ENCODE measurements at places on chromosomes 13 and 19.

GRCh38 chr13:52686376-52686775 lies 33.7 kb downstream of the SUGT1 start:
- DNase-seq, result no peak

GRCh38 chr13:80382576-80382975 lies 41.6 kb upstream of the SPRY2 start:
- no peak for DNase-seq

- no peak for DNase-seq
Measured at GRCh38 chr19:1466461-1467214, 12.4 kb downstream of the C19orf25 start.

DNA sequence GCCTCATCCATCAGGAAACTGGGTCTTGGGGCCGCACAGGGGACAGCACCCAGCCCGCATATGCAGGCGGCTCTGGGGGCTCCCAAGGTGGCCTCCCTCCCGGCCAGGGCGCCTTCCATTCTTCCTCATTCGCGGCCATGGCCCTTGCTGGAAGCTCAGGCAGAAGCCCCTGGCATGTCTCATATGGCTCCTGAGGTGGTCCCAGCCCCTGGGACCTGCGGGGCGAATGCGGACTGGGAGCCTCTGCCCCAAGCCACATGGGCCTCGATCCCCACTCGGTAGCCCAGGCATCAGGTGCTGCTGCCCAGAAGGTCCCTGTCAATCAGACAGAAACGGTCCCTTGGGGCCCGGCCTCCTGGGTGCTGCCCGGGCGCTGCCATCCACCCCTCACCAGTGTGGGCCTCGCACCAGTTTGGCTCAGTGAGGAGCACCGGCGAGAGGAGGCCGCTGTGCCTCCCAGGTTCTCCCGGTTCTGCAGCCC lies 301.6 kb downstream of the TEX29 start:
- DNase-seq, result no peak

GRCh38 chr13:105907319-105908019 lies 628.0 kb downstream of the EFNB2 start:
- no peak for DNase-seq

- no peak for DNase-seq
Measured at GRCh38 chr13:112892426-112893206, 76.4 kb upstream of the MCF2L start.

GRCh38 chr19:45074744-45075300 lies 1.5 kb downstream of the ZNF296 start:
- DNase-seq, result no peak

DNA sequence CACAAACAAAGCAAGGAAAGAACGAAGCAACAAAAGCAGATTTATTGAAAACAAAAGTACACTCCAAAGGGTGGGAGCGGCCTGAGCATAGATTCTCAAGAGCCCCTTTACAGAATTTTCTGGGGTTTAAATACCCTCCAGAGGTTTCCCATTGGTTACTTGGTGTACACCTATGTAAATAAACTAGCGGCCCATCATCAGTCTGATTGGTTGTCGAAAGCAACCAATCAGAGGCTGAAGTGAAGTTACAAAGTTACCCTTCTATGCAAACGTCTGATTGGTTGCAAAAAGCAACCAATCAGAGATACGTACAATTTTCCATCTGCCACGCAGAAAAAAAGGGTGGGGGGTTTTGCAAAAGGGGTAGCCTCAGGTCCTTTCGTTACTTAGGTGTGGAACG lies 96.3 kb upstream of the UBAC2 start:
- DNase-seq, result no peak

- DNase-seq, result no peak
Measured at GRCh38 chr13:110233951-110234280, 73.0 kb downstream of the COL4A1 start.

DNA sequence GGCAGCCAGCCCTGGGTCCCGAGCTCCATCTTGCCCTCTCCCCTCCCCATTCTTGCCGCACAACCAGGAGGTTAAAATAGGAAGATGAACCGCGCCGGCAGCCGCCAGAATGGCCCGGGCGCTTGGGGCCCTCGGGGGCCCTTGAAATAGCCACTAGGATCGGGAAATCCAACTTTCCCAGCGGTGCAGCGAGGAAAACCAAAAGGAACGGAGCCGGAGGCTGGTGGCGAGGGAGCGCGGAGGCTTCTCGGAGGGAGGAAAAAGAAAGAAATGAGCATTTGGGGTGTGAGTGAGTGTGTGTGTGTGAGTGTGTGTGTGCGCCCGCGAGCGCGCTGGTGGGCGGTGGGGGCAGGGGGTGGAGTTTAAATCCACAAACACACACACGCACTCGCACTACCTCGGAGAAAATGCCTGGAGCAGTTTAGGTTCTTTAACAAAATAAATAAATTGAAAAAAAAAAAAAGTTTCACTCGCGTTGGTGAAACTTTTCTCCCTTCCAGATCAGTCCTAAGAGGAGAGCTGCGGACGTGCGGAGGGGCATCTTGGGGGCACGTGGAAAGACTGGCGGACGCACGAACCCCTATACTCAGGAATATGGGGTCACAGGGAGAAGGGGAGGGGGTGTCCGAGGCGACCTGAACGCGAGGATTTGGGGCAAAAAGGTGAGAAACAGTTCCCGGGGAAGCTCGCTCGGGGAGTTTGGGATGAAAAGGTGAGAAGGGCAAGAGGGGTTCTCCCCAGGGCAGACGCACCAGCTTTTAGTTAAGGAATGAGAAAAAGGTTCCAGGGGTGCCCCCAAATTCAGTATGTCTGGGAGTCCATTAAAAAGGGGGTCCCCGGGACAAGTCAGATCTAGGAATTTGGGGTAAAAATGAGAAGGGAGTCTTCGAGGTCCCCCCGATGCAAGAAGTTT lies 1.3 kb downstream of the RFX2 start:
- DNase-seq, result peak; percentile 63

- DNase-seq, result no peak
Measured at GRCh38 chr13:110575322-110576069, 14.0 kb upstream of the RAB20 start.

DNA sequence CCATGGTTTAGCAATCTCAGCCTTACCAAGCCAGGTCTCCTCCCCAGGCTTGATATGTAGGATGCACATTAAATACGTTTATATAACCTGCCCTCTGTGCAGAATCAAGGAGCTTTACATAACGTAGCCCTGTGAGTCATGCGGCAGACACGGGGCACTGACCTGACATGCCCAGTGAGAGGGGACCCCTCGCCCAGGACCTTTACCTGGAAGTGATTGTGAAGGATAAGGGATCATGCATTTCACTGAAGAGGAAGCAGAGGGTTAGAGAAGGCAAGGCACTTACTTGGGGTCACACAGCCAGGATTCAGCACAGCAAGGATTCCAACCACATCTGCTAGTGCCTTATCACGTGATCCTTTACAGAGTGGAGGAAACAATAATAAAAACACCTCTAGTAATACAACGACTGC lies 18.9 kb upstream of the FOSB start:
- no peak for DNase-seq

- no peak for DNase-seq
Measured at GRCh38 chr13:36242761-36243160, 28.4 kb upstream of the SOHLH2 start.

- DNase-seq, result no peak
Measured at GRCh38 chr13:33717775-33718174, 100.2 kb upstream of the RFC3 start.

DNA sequence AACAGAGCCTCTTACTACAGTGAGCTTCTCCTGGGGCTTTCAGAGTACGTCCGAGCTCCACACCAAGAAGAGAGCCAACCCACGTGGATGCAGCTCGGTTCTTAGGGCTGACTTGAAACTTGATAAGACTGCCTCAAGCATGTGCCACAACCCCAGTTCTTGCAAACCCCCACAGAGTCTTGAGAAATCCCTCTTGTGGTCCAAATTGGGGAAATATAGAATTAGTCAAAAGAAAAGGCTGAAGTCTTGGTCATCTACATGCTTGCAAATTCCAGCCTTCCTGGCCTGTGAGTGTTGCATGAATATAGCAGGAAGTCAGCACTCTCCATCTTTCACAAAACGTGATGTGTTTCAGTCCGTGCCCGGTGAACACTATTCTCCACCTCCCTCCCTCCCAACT lies 95.2 kb downstream of the GGACT start:
- DNase-seq, result peak; percentile 19

- DNase-seq, result no peak
Measured at GRCh38 chr13:105502193-105502592, 1033.3 kb downstream of the EFNB2 start.

DNA sequence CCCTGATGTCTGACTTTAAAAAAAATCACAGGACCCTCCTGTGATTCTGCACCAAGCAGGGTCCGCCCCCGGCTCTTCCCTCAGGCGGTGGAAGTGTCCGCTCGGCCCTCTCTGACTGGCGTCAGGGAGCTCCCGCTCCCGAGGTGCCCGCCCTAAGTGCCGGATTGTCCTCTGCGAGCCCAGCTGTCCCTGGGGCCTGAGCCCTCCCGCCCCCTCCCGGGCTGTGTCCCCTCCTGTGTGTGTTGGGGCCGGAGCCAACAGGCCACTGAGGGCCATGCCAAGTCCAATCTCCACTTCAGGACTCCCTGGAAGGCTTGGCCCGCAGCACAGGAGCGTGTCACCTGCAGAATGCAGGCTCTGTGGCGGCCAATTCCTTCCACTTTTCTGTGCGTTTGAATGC lies 25.4 kb downstream of the MAP2K2 start:
- DNase-seq, result no peak

DNA sequence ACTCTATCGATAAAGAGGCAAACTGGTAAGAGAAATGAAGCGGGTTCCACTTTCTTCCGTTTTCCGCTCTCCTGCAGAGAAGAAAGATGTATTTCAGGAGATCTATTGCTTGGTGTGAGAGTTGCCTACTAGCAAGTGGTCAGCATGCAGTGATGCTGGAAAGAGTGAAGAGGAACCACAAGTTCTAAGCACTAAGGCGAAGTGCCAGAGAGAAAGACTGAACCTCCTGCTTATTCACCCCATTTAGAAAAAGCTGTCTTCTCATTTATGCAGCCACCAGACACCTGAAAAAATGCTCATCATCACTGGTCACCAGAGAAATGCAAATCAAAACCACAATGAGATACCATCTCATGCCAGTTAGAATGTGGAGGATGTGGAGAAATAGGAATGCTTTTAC lies 78.7 kb upstream of the GPC6 start:
- peak; percentile 28 for DNase-seq

DNA sequence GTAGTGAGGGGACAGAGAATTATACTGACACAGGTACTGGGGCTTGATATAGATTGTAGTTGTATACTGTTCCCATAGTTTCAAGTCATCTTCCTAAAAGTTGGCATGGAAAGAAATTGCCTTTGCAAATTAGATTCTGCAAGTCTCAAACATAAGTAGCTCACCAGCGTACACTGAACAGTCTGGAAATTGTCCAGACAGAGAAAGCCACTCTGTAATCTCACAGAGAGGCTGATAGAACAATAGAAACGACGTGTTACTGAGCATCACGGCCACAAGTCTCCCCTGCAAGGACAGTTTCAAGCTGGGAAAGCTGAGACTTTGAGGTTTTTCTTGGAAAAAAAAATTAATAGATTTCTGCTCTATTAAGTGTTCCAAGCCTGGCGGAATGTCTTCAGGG lies 228.6 kb downstream of the DNAJC15 start:
- DNase-seq, result no peak

DNA sequence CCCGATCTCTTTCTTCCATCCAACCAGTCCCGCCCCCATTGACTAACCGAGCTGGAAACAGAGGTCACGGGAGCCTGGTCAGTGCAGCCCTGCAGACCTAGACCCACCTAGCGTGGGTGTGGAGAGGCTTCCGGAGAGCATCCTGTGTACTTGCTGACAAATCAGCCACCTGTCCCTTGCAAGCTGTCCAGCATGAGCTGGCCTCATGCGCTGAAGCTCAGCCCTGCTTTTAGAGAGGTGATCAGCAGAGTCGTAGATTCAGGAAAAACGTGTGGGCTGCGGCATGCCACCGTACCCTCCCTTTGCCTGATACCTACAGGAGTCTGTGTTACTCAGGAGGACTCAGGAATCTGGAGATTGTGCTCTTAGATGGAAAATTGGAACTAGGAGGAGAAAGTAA lies 80.3 kb upstream of the UQCRFS1 start:
- no peak for DNase-seq

GRCh38 chr13:43767341-43767931 lies 19.3 kb downstream of the ENOX1 start:
- no peak for DNase-seq

DNA sequence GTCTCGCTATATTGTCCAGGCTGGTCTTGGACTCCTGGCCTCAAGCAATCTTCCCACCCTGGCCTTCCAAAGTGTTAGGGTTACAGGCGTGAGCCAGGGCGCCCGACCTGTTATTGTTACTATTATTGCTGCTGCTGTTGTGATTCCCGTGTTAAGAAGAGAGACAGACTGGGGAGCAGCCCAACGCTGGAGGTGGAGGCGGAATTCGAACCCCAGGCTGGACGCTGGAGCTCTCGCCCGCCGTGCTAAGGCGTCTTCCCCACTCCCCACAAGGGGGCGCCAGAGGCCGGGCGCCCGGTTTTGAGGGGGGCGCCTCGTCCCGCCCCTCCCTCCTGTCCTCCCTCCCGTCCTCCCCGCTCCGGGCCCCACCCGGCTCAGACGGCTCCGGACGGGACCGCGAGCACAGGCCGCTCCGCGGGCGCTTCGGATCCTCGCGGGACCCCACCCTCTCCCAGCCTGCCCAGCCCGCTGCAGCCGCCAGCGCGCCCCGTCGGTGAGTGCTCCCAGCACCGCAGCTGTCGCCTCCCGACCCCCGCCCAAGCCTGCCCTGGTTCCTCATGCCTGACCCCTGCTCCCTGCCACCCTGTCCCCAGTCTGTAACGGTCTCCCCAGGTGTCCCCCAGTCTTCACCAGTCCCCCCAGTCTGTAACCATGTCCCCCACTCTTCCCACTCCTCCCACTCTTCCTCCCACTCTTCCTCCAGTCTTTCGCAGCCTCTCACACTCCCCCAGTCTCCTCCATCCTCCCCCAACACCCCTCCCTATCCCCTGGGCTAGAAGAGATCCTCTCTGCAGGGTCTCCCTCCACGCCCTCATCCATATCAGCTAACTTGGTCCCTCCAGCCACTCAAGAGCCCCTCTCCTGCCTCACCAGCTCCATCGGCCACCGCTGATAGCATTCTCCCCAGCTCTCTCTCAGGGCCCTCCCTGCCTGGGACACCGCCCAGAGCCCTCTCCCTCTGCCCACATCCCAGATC lies at the start of gene EHD2:
Gene EHD2 (plus strand): TSS at position 377 of the 976 bp plus-strand sequence. CDS start 3,191 bp downstream, outside the sequence.
- peak; percentile 76 for DNase-seq

DNA sequence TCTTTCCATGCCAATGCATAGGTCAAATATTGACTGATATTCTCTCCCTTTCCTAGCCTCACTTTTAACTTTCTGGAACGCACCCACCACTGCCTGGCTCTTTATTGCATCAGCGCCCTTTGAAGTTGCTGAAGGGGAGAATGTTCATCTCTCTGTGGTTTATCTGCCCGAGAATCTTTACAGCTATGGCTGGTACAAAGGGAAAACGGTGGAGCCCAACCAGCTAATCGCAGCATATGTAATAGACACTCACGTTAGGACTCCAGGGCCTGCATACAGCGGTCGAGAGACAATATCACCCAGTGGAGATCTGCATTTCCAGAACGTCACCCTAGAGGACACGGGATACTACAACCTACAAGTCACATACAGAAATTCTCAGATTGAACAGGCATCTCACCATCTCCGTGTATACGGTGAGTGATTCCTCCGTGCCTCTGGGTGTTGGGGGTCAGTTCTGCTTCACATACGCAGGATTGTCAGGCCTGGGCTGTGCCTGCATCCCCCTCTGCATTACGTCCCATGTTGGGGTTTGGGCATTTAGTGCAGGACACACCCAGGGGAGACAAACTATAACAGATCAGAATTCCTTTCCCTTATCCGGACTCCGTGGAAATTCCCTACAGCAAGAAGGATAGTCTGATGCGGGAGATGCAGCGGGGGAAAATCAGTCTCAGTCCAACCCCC lies 1.3 kb downstream of the CEACAM21 start:
- no peak for DNase-seq
